ENCODE measurements at places on chromosomes 3 and 15.
A peak's percentile ranks its signal among the peaks of the same experiment; 100 is the strongest.

GRCh38 chr3:81218023-81218422 lies 543.4 kb downstream of the GBE1 start:
- DNase-seq = no peak

GRCh38 chr15:78001656-78002055 lies 75.9 kb downstream of the TBC1D2B start:
- no peak for DNase-seq

- peak; percentile 12 for DNase-seq
Observed at GRCh38 chr3:156997351-156997750, 162.6 kb downstream of the CCNL1 start.

GRCh38 chr15:58392611-58393161 lies 39.1 kb upstream of the LIPC start:
- no peak for DNase-seq

GRCh38 chr15:92407321-92407720 lies 13.6 kb downstream of the ST8SIA2 start:
- DNase-seq = no peak

DNA sequence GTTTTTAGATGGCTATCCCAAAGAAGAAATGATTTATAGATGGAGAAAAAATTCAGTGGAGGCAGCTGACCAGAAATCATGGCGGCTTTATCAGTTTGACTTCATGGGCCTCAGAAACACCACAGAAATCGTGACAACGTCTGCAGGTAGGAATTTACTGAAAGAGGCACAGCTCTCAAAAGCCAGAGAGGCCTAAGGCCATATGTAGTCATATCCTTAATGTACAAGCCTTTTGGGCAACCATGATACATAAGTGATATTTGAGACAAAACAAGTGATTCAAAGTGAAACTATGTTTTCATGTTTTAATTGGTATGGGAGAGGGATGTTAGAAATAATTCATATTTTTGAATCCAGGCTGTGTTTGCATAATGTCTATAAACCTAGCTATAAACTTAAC lies 509.7 kb downstream of the GABRG3 start:
- no peak for DNase-seq

GRCh38 chr3:72439321-72440183 lies 408.7 kb downstream of the SHQ1 start:
- DNase-seq = no peak

DNA sequence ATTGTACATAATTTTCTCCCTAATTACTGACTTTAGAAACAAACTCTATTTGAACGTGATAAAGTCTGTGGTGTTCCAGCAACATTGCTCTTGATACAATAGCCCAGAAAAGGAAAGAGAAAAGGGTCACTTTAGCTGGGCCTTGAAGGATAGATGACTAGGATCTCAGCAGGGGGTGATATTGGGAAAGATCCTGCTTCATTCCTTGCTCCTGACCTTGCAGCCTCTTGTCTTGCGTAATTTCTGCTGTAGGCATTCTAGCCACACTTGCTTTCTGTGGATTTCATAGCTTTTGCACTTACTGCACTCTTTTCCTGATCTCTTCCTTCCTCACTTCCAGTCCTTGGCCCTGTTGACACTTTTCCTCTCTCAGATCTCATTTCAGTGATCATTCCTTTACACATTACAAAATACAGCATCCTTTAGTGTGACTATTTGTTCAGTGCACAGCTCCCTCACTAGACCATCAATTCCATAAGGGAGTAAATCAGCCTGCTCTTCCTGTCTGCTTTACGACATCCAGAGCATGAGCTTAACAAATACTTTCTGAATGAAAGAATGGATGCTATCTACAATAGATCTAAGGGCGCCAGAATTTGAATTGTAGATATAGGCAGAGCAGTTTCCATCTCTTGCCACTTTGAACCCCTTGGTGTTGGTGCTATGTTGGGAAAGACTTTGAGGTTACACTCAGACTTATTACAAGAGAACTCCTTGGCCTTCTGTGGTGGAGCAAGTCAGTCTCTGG lies 559.6 kb upstream of the MDFIC2 start:
- DNase-seq = peak; percentile 67

GRCh38 chr15:20340931-20341661 lies 200.5 kb downstream of the GOLGA6L6 start:
- no peak for DNase-seq

DNA sequence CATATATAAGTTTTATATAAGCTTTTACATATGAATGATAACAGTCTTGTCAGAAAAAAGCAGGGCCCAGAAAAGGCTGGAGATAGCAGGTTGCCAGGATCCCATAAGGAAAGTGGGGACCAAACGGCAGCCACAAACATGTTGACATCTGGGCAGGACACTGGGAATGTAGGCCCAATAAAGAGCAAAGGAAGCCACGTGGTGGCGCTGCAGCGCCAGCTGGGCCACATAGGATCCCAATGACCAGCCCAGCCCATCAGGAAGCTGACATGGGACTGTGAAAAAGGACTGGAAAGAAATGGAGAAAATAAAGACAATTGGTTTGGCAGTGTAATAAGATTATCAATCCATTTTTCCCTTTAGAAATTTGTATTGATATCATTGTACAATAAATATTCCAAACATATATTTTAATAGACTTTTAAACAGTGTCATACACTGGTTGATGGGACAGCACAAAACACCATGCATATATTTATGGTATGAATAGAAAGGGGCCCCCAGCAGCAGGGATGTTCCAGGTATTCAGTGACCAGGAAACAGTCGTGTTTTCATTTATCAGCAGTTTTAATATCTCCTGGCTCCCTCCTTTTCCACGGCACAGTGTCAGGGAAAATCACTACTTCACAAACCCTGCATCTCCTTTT lies 89.0 kb upstream of the STRIT1 start:
- DNase-seq = no peak

DNA sequence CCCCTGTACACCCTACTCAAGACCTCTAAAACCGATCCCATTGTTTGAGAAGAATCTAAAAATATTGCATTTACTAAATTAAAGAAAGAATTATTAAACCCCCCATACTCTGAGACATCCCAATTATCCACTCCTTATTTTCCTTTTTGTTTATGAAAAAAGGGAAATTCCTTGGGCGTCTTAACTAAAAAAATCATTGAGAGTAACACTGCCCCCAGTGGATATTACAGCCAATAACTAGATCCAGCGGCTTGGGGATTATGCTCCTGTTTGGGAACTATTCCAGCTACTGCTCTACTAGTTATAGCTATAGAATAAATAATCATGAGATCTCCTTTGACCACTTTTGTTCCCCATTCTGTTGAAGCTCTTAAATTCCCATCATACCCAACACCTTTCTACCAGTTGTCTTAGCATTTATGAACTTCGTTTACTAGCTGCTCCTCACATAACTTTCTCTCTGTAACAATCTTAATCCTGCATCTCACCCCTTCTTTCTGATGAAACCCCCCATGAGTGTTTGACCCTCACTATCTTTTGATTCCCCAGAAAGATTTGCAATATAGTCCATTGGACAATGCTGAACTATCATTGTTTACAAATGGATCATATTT lies 12.7 kb upstream of the CFAP91 start:
- no peak for DNase-seq

DNA sequence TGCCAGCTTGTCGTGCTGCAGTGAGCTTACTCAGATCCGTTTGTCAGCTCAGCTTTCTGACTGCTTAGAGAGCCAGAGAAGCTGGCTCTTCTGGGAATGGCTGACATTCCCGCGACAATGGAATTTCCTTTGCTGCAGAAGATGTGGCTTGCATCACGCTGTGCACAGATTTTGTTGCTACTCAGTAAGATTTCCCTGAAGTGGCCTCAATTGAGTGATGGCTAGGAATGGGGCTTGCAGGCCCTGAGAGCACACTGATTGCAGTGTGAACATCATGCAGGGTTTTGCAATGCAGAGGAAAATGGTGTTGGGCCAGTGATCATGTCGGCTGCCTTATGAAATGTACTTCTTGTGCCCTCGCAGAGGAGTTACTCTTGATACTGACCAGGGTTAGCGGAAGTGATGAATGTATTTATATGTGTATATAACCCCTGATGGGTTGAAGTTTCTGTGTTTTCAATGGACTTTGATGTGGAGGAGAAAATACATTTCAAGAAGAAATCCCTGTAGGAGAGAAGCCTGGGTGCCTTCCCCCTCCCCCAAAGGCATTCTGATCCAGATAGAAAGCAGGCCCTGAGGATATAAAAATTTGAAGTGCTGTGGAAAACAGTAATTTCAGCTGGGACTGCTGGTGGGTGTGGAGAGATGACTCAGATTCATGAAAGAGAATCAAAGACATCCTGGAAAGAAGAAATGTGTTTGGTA lies 102.5 kb upstream of the PDZRN3 start:
- peak; percentile 82 for DNase-seq

DNA sequence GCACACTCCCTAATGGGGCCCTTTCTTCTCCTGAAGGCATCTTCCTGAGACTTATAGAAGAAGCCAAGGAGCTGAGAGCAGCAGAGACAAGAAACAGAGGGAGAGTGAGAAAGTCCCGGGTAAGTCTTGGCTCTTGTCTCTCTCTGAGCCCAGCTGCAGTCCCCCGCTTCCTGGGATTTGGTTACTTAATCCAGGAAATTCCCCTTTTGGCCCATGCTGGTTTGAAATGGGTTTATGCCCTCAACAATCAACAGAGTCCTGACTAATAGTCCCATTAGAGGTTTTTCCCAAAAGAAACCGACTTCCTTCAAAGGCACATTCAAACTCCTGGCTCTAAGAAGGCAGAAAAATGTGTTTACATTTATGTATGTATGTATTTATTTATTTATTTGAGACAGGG lies 22.0 kb downstream of the TMEM158 start:
- no peak for DNase-seq

DNA sequence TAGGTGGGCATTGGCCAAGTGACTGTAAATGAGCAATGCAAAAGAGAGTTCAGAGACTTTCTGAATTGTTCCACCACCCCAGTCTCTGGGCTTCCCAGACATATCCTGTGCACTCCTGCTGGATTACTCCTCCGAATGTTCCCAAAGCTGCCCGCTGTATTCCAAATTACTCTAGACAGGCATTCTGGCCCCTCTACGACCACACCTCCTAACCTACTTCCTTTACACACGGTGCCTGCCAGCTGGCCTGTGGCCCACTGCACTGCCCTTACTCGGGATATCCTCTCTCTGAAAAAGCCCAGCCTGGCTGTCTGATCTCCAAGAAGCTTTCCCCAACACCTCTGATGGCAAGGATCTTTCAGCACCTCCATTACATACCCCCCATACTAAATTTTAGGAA lies 66.6 kb downstream of the DUT start:
- DNase-seq = no peak

DNA sequence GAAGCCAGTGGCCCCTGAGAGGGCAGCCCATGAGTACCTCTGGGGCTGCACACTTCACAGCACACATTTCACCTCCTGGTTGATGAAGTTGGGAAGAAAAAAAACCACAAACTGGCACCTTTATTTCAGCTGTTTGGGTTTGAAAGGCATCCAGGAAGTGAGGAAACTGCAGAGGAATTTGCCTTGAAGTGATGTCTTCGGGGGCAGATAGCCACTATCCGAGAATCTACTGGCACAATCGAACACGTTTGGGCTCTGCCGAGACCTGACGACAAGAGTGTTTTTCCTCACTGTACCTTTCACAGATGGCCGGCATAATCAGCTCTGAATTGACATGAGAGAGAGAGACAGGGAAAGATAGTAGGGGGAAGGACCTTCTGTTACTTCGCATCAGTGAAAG lies 59.7 kb downstream of the LRIG1 start:
- no peak for DNase-seq

DNA sequence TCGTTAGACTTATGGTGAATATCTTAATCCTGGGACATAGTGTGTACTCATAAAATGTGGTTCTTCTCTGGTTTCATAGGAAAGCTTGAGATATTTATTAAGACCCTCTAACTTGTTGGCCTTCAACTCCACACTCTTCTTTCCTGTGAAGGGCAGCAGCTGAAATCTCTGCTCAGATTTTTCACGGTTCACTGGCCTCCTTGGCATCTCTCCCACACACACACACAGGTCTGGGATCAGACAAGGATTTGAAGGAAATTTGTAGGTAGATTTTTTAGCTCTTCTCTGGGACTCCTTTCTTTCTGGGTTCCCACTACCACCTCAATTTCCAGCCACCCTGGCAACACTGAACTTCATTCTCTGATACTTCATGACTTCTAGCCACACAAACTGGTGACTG lies 70.2 kb downstream of the MYRIP start:
- DNase-seq = no peak

GRCh38 chr15:81209635-81210034 lies 13.0 kb downstream of the IL16 start:
- no peak for DNase-seq

DNA sequence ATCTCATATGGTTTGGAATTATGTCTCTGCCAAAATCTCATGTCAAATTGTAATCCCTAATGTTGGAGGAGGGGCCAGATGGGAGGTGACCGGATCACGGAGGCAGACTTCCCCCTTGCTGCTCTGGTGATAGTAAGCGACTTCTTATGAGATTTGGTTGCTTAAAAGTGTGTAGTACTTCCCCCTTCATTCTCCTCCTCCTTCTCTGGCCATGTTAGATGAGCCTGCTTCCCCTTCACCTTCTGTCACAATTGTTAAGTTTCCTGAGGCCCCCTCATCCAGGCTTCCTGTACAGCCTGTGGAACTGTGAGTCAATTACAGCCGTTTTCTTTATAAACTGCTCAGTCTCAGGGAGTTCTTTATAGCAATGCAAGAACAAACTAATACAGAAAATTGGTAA lies 51.1 kb downstream of the NEDD4 start:
- DNase-seq = no peak

DNA sequence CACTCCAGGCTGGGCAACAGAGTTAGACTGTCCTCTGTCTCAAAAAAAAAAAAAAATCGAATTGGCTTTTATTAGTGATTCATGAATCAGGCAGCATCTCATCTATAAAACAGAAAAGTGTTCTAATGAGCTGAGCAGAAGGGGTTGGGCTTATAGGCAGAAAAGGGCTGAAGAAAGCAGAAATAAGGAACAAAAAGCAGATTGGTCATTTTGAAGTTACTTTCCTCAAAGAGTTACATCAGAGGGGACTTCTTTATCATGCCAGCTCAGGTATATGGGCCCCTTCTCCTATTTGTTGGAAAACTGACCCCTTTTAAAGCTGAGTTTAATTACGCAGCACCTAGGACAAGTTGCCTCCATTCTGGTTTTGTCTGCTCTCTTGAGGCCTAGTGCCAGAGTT lies 722 bp upstream of the POGLUT1 start:
- no peak for DNase-seq

DNA sequence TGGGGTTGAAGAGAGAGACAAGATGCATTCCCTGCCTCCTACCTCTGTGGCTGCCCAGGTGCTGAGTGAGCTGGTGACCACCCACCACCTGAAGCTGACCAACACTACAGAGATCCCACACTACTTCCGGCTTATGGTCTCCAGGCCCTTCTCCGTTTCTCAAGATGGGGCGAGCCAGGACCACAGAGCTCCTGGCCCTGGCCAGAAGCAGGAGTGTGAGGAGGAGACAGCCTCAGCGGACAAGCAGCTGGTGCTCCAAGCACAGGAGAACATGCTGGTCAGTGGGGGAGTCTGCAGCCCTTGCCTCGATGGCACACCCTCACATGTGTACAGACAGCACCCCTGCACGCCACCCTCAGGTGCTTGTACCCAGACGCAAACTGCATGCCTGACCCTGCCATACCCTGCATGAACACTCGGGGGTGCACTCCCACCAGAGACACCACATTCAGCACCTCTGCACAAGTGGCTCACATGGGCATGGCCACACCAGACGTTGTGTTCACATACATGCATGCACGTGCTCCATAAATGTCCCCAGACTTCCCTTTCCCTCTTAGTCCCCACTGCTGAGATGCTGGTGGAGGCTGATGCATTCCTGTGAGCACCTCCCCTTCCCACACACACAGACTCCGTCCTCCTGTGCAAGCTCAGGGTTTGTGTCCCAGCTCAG lies 19.0 kb downstream of the ACAA1 start:
- no peak for DNase-seq

GRCh38 chr3:121165397-121165837 lies 257.4 kb downstream of the STXBP5L start:
- no peak for DNase-seq
